K562 (cell line): ENCODE measurements at places on chromosomes 16 and 17. TPM values are rescaled to one million over a fixed set of nuclear protein-coding genes. Genes with fewer than 3 reads are reported as not detected.
A peak's percentile ranks its signal among the peaks of the same experiment; 100 is the strongest.

KRTAP16-1 gene
- not detected in 2 replicates for total RNA-seq

THRA gene
- total RNA-seq, result 22.7 and 23.4 TPM in 2 replicates

BPTF gene
- 42.1 and 52.1 TPM in 2 replicates for total RNA-seq

DNA sequence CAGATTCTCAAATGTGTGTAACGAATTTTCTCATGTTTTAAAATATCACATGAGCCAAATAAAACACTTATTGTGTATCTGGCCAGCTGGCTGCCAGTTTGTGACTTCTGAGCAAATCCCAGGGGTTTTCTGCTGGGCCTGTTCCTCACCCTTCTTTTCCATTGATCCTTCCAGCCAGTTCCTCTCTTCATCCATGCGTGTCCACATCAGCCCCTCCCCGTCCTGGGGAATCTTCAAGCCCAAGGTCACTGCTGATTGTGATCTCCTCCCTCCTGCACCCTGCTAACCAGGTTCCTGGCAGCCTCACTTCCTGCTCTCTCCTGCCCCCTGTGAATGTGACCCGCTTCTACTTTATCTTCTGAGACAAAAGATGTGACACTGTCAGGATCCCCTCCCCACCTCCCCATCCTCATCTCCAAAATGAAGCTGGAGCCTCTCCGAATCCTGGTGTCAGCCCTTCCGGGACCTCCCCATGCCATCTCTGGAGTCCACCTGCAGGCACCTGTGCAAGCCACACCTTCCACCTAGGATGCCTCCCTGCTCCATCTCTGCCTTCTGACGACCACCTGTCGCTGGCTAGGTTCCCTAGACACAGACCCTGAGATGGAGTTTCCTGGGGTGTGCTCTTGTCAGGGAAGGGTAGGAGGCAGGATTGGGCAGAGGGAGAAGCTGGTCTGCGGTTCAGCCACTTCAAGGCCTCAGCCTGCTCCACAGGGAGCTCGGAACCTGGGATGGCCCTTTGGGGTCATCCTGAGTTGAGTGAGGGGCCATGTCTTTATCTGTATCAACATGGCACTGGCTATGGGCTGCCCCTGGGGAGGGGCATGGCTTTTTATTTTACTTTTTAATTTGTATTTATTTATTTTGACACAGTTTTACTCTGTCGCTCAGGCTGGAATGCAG is 205.1 kb downstream of the KATNIP start:
- DNase-seq, result peak; percentile 75

DNA sequence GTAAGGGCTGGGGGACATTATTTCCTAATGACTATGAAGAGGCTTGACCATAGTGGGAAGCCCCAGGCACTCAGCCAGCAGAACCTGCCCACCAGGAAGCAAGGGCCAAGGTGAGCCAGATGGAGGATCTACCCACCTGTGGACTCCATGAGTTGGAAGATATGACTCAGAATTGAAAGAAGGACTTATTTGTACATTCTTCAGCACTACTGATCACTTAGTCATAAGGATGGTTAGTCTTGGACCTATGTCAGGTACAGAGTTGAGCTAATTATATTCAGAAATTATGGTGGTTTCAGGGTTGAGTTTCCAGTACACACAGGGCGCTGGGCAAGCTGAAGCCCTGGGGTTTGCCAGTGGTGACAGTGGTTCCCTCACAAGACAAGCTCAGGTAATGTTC is 24.0 kb upstream of the GRIN2A start:
- DNase-seq, result no peak

GRCh38 chr17:70310221-70310672 is 140.9 kb downstream of the KCNJ2 start:
- no peak for DNase-seq

DNA sequence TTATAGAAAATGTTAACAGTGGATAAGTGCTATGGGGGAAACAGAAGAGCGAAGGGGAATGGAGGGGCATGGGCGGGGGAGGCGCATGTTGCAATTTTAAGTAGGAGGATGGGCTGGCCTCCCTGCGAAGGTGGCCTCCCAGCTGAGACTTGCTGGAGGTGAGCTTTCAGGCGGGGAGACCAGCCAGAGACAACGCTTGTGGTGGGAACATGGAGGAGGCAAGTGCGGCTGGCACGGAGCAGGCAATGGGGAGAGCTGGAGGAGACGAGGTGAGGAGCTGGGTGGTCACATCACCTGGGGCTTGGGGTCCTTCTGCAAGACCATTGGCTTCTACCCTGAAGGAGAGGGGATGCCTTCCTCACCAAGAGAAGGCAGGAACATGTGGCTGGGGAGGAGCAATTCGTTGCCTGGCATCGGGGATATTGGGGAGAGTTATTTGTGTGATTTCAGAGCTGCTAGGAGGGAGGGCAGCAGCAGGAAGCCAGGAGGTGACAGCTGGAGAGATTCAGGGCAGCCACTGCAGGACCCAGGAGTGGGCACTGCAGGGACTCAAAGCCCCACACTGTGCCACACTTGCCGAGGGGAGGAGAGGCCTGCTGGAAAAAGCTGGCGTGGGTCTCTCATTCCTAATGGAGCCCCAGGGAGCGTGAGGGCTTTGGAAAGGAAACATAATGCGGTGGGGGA is 34.4 kb downstream of the PMFBP1 start:
- no peak for DNase-seq

MT1F gene
- total RNA-seq, result 0.38 TPM in 1 of 2 replicates, not detected in the other

GRCh38 chr17:17203173-17203730 is 2.9 kb downstream of the PLD6 start:
- no peak for DNase-seq

GRCh38 chr17:35238821-35239220 is 4.1 kb upstream of the SLFN5 start:
- DNase-seq, result no peak

UMOD gene
- total RNA-seq, result not detected in 2 replicates

TCAP gene
- 1.1 and 1.4 TPM in 2 replicates for total RNA-seq

- DNase-seq, result no peak
Measured at GRCh38 chr17:385178-385835, 32.7 kb upstream of the RPH3AL start.

DNA sequence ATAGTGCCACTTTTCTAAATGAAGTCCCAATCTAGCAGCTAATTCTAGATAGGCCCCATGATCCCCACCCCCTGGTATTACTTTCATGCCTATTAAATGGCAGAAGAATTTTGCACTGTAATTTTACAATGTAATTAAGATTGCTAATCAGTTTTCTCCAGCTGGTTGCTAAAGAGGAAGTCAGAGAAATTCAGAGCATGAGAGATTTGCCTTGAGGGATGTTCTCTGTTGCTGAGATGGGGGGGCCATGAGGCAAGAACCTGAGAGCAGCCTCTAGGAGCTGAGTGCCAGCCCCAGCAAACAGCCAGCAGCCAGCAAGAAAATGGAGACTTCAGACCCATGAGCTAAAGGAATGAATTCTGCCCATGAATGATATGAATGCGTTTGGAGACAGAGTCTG is 38.9 kb downstream of the SHCBP1 start:
- DNase-seq, result peak; percentile 20

- DNase-seq, result no peak
Measured at GRCh38 chr16:85027958-85028684, 526 bp downstream of the KIAA0513 start.

DNA sequence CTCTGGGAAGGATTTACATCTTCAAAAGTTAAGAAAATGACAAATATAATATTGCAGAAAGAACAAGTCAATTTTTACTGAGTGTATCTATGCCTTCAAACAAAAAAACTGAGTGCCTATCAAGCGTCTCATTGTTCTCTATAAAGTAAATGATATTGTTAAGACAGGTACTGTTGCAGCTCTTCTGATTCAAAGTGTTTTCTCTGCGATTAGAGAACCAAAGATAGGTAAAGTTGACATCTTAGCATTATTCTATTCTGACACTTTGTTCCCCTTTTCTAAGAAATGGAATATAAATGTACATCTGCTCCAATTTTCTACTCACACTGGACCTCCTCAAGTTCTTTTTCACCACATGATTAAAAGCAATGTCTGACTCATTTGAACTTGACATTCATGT is 1317.7 kb downstream of the CDH11 start:
- no peak for DNase-seq

IGF2BP1 gene
- 291 and 318 TPM in 2 replicates for total RNA-seq

- no peak for DNase-seq
Measured at GRCh38 chr17:30236766-30237165, 1.3 kb upstream of the SLC6A4 start.

- DNase-seq, result no peak
Measured at GRCh38 chr17:15891318-15891717, 53.6 kb upstream of the ADORA2B start.

DNA sequence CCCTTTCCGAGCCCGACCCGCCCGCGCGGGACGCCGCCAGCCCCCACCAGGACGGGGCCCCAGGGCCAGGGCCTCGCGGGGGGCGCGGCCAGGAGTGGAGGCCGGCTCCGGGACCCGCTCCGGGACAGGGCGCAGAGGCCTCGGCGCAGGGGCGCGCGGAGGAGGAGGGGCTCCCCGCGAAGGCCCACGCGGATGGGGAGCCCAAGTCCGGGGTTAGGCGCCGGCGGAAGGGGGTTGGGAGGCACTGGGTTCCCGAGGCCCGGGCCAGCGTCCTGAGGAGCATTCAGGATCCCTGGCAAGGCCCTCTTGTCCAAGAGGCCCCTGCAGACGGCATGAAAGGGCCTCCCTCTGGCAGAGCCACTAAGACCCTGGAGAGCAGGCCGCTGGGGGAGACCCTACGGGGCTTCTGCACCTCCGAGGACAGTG is 57.8 kb upstream of the CIBAR2 start:
- DNase-seq, result no peak

RASD1 gene
- 0.11 and 0.16 TPM in 2 replicates for total RNA-seq

DNA sequence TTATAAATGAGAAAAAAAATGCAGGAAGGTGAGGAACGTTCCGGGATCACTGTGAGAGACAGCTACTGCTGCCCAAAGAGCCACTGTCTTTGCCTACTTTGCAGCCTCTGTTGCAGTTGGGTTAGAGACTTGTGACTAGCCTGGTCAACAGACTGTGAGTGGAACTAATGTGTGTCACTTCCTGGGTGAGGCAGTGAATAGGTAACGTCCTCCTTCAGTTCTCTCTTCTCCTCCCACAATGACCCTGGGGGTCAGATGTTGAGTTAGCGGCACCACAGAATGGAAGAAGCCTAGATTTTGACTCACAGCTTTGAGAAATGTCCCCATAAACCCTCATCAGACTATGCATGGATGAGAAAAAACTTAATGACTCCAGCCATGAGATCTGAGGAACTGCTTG is 5.2 kb downstream of the C16orf46 start:
- DNase-seq, result peak; percentile 65

RAB26 gene
- total RNA-seq, result 3.0 and 3.1 TPM in 2 replicates

GRCh38 chr16:1985466-1986150 is 1.6 kb downstream of the GFER start:
- no peak for DNase-seq

NAGS gene
- not detected in 2 replicates for total RNA-seq

DNA sequence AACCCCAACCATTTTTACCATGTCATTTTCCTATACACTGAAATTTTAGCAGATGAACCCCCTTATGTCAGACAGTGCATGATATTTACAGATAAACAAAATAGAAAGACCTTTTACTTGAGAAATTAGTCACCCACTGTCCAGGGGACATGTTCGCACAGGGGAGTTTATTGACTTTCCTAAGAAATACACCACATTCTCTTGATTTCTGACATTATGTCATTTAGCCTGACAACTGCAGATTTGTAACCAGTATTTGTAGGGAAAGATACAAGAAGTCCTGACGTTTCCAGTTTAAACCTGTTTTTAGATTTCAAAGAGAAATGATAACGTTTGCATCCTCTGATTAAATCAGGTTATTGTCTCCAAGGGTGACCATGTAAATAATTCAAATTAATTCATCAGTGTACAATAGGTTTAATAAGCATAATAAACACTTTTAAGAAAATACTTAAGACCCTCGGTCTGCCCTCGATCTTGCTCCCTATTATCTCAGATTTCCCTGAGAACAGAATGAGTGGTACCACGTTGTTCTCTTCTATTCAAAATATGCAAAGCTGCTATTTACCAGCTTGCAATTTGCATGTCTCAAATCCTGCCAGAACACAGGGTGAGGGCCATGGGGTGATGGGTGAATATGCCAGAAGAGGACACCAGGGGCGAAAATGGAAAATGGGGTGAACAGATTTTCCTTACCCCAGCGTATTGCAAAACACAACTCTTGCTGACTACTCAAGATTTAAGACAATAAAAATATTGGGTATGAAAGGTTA is 2.1 kb upstream of the LYRM9 start:
- no peak for DNase-seq

DNA sequence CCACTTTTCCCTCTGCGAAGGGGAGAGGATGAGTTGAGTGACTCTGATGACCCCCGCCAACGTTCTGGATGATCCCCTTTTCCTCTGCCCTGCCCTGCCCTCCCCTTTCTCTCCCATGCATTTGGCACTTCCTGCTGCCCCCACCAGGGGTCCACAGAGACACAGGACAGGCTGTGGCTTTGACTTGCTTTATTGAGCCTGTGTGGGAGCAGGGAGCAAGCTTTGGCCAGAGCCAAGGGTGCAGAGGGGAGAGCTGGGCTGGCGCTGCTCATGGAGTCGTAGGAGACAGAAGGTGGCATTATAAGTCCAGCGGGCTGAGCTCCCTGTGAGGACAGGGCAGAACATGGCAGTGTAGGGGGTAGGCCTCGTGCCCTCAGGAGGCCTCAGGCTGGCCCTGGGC is 1.6 kb downstream of the PPY start:
- peak; percentile 71 for DNase-seq

GRCh38 chr17:6048486-6048885 is 21.7 kb upstream of the WSCD1 start:
- no peak for DNase-seq

KCNJ12 gene
- total RNA-seq, result 0.02 TPM in 1 of 2 replicates, not detected in the other

PLLP gene
- 0.38 and 0.42 TPM in 2 replicates for total RNA-seq

DNA sequence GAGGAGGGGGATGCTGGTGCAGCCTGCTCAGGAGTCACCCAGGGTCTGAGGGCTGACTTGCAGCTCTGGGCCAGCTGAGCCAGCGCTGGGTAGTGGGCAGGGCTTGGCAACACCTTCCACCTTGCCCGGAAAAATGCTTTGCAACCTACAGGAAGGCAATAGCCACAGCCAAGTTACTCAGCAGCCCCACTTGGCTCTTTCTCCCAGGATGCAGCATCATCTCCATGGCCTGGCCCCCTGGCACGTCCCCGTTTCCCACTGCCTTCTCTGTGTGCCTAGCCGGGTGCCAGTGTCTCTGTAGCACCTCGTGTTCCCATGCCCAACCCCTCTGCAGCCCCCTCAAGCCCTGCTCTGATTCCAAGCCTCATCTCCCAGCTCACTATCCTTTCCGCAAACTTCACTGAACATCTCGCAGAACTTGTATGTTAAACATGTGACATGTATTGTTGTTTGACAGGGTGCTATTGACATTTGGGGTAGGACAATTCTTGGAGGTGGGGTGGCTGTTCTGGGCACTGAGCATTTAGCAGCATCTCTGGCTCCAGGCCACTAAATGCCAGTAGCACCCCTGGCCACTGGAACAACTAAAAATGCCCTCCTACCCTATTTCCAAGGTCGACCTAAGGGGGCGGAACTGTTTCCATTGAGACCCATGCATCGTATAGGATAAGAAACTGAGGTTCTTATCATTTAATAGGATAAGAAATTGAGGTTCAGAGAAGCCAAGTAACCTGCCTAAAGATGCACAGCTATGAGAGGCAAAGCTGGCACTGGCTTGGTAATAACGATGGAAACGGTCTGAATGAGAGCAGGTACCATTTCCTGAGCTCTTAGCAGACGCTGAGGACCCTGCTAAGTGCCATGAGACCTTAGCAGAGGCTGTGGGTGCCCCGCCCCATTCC is 12.2 kb downstream of the DEXI start:
- no peak for DNase-seq

PRR14 gene
- total RNA-seq, result 62.1 and 63.1 TPM in 2 replicates

GRCh38 chr16:27514806-27515205 is 34.9 kb downstream of the GTF3C1 start:
- DNase-seq, result no peak

- DNase-seq, result no peak
Measured at GRCh38 chr17:83085103-83085502, 5.7 kb downstream of the METRNL start.

ESRP2 gene
- 0.07 and 0.36 TPM in 2 replicates for total RNA-seq

GRCh38 chr17:3891626-3892094 is 1.2 kb downstream of the CAMKK1 start:
- DNase-seq, result no peak

HSD17B1 gene
- total RNA-seq, result 12.9 and 13.9 TPM in 2 replicates
